ENCODE measurements at places on chromosomes 16 and 17.

DNA sequence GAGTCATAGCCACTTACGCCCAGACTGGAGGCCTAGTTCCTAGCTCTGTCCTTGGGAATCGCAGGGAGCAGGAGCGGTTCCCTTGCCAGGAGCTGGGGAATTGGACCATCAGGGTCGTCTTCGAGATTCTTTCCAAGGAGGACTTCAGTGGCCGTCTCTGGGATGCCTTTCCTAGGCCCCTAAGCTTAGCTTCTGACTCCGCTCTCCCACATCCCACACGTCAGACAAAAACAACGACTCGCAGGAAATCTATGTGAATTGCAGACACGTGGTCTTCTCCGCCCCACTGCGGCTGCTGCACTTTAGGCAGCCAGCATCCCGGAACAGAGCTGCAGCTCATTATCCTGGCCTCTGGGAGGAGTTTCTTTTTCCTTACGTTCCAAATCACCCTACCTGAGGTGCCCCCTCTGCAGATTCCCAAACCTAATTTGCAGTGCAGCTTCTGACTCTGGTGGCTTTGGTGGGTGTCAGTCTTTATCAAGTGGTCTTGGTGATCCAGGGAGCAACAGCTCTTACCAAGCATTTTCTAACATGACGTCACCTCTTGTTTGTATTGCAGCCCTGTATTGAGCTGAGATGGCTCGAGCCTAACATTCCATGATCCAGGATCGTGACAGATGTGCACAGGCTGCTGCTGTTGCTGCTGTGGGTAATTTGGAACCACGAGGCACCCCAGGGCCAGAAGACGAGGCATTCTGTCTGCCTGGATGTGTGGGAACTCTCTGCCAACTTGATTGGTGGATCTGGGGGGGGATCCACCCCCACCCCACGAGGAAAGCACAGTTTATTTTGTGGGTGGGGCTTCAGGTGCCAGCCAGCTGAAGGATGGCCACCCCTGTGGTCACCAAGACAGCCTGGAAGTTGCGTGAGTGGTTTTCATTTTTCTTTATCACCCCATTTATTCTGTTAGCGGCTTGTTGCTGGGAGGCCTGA, 1.1 kb downstream of the KATNB1 start:
- no peak for DNase-seq

GRCh38 chr17:158379-158778, 21.0 kb downstream of the SCGB1C2 start:
- no peak for DNase-seq

- no peak for DNase-seq
These were observed 52.6 kb downstream of the RAB11FIP4 start for GRCh38 chr17:31444026-31444425.

DNA sequence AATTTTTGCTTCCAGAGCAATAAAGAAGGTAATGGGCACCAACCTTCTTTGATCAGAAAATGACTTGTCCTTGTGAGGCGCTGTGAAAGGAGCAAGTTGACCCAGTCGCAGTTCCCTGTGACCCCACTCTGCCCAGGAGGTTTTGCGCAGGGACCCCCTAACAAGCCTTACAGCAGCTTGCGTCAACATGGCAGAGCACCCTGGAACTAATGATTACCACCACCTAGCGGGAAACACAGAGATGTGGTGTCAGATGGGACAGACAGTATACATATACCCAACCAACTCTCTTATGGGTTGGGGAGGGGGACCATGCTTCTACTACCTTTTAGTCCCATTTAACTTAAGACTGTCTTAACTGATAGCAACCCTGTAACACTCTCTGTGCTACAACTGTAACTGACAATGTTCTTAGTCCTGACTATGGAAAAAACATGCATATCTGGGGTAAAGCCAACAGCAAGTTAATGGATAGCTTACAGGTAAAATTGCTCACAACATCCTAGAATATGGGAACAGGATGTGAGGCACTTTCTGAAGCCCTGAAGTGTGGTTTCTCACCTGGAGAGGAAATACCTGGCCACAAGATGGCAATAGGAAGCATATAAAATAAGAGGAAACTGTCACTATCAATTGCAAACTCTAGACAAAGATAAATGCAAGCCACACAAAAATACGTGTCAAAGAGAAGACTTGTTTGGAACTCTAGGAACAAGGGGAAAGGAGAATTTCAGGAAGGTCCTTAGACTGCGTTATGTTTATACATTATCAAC, 3.0 kb downstream of the KARS1 start:
- DNase-seq, result no peak

DNA sequence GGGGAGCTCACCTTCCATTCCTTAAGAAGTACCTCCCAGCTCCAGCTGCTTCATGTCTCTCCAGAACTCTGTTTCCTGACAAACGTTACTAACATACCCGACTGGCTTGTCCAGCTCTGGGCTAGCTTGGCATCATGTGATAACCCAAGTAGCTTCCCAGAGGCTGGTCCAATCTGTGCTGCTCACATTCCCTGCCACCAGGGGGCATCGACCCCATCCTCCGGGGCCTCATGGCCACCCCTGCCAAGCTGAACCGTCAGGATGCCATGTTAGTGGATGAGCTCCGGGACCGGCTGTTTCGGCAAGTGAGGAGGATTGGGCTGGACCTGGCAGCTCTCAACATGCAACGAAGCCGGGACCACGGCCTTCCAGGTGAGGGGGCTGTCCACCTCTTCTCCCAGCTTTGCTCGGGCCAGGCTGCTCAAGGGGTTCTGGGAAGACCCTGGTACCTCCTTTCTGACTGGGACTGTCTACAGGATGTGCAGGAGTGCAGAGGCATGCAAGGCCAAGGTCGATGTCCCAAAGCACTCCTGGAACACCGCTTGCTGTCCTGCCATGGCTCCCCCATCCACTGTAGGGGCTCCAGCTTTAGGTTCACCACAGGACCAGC, 7.6 kb downstream of the EPX start:
- peak; percentile 42 for DNase-seq

- DNase-seq, result no peak
These were observed 18.2 kb downstream of the CEP131 start for GRCh38 chr17:81204578-81204977.

GRCh38 chr17:50499270-50499669, 9.0 kb upstream of the MYCBPAP start:
- no peak for DNase-seq

GRCh38 chr16:5010576-5011329, 23.0 kb downstream of the NAGPA start:
- DNase-seq, result no peak

DNA sequence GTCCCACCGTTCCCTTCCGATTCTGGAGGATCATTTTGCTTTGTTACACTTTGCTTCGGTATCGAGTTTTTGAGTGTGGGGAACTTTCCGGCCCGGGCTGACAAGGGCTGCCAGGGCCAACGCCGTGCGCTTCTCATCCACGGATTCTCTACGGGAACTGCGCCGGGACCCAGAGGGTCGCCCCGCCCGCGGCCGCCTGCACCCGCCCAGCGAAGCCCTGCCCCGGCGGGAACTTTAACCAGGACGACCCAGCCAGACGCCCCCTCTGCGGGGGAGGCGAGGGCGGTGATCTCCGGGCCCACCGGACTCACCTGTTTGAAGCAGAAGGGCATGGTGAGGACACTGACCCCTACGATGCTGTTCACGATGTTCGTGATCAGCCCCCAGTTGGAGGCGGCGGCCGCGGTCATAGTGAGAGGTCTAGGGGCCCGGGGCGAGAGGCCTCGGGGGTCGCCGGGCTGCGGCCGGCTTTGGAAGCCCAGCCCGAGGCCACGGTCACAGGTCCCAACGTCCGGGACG, 536 bp downstream of the SLC38A10 start:
- DNase-seq, result no peak

DNA sequence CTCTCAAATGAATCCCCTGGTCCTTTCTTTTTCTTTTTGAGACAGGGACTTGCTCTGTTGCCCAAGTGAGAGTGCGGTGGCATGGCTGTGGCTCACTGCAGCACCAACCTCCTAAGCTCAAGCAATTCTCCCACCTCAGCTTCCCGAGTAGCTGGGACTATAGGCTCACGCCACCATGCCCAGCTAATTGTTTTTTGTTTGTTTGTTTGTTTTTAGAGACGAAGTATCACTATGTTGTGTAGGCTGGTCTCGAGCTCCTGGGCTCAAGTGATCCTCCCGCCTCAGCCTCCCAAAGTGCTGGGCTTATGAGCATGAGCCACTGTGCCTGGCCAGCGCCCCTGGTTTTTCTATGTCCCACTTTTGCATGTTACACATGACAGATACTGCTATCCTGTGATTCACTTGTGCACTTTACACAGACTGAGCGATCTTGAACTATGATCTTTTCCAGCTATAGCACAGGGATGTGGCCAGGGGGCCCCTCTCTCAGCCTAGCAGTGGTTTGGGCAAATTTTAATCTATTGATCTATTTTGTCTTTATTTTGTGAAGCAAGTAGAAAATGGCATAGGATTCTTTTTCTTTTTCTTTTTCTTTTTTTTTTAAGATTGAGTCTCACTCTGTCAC, 31.3 kb upstream of the MLKL start:
- no peak for DNase-seq

- peak; percentile 3 for DNase-seq
These were observed 162.7 kb upstream of the CDC42EP4 start for GRCh38 chr17:73474370-73474988.

GRCh38 chr17:74842599-74843351, 16.9 kb downstream of the GRIN2C start:
- no peak for DNase-seq

DNA sequence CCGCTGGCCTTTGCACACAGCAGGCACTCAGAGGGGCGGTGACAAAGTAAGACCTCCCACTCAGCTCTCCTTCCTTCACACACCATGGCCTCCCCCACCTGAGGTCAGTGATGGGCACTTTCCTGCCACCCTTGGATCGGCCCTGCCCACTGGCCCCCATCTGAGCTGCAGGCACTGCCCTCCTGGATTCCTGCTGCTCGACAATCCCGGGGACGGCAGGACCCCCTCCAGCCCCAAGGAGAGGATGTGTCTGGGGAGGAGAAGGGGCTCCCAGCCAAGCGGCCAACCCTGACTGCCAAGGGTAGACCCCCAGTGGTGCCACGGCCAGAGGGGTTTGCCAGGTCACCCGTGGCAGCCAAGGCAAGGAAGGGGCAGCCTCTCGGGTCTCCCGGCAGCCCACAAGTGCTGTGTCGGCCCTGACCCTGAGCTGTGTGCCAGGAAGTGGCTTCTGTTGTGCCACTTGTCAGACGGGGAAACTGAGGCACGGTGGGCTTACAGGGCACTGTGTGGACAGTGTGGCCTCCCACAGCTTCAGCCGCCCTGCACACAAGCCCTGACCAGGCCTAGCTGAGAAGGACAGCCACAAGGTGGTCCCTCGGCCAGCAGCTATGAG, 22.7 kb downstream of the PIEZO1 start:
- no peak for DNase-seq

DNA sequence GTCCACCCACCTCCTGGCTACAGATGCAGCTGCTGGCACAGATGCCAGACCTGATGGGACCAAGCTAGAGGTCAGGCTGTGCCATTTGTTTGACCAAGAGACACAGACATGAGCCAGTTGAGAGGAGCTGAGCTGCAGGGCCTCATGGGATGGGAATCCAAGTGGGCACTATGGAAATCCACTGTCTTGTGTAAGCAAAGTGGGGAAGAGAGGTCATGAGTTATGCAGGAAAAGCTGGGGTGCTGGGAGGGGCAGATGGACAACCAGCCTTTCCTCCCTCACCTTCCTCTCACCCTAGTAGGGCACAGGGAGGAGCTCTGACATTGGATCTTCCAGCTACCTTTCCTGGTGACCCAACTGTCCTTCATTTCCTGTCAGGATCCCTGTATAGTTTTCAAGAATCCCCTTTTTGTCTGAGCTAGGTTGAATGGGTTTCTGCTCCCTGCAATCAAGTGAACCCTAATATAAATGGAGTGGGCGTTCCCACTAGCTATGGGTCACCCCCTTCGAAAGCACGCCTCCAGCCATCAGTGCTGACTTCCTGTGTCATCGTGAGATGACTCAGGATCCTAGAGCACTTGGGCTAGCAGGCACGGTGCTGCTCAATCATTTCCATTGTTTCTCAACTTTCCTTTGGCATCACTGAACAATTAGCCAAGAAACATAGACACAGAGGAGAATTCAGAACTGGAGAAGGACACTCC, 13.6 kb downstream of the ATPAF2 start:
- DNase-seq, result peak; percentile 17

DNA sequence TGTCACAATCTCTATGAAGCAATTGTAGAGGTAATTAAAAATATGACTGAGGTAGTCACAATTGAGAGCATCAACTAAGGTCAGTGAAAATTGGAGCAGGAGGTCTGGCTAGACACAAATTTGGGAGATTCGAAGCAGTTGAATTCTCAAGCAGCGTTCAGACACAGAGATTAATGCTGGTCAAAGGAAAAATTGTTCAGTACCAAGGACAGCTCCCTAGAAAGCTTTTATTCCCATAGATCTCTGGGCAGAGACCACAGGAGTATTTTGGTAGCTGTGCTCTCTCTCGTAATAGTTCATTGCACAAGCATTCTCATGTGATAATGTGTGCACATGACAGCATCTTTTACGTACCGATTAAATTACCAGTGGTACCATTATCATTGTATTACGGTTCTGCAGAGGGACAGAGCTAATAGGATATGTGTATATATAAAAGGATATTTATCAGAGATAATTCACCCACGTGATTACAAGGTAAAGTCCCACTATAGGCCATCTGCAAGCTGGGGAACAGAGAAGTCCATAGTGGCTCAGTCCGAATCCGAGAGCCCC, 387.5 kb upstream of the HSBP1 start:
- no peak for DNase-seq

GRCh38 chr16:35221482-35222185, 1762.2 kb downstream of the TP53TG3F start:
- no peak for DNase-seq

GRCh38 chr17:5203908-5204294, 12.2 kb upstream of the ZNF594 start:
- no peak for DNase-seq

GRCh38 chr16:59205403-59205802, 471.3 kb upstream of the GOT2 start:
- no peak for DNase-seq

GRCh38 chr16:11742536-11743307, at the start of gene TXNDC11:
TXNDC11 (minus strand) TSS chr16:11742857; CDS start chr16:11742730, 127 bp downstream.
- peak; percentile 99 for DNase-seq

GRCh38 chr16:11432856-11433395, 87.7 kb downstream of the RMI2 start:
- DNase-seq, result no peak

DNA sequence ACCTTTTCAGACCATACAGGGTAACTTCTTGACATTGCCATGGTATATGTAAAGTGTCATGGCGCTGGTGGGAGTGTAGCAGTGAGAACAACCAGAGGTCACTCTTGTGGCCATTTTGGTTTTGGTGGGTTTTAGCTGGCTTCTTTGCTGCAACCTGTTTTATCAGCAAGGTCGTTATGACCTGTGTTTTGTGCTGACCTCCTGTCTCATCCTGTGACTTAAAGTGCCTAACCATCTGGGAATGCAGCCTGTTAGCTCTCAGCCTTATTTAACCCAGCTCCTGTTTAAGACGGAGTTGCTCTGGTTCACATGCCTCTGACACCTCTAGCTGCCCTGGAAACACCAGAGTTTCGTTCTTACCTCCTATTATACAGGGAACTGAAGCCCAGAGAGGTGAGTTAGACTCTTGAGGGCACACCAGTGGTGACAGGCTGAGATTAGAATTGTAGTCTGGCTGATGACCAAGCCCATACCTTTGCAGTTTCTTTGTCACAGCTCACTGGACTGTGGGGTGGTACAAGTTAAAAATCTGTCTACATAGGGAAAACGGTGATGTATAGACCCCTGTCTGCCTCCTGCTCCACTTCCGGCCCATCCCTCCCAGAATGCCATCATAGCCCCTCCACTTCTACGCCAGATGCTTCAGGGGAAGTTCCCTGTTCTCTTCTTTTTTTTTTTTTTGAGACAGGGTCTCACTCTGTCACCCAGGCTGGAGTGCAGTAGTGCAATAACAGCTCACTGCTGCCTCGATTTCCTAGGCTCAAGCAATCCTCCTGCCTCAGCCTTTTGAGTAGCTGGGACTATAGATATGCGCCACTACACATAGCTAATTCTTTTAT, 21.0 kb downstream of the KSR1 start:
- DNase-seq, result no peak

All from stimulated activated CD4-positive, alpha-beta T cell treated with anti-CD3 and anti-CD28 coated beads, Interleukin-15, amount 100 ng/mL, for 48 hours (primary cell).